H1 (cell line): ENCODE measurements at places on chromosomes 12 and 14. TPM values are rescaled to one million over a fixed set of nuclear protein-coding genes. Genes with fewer than 3 reads are reported as not detected.

DNA sequence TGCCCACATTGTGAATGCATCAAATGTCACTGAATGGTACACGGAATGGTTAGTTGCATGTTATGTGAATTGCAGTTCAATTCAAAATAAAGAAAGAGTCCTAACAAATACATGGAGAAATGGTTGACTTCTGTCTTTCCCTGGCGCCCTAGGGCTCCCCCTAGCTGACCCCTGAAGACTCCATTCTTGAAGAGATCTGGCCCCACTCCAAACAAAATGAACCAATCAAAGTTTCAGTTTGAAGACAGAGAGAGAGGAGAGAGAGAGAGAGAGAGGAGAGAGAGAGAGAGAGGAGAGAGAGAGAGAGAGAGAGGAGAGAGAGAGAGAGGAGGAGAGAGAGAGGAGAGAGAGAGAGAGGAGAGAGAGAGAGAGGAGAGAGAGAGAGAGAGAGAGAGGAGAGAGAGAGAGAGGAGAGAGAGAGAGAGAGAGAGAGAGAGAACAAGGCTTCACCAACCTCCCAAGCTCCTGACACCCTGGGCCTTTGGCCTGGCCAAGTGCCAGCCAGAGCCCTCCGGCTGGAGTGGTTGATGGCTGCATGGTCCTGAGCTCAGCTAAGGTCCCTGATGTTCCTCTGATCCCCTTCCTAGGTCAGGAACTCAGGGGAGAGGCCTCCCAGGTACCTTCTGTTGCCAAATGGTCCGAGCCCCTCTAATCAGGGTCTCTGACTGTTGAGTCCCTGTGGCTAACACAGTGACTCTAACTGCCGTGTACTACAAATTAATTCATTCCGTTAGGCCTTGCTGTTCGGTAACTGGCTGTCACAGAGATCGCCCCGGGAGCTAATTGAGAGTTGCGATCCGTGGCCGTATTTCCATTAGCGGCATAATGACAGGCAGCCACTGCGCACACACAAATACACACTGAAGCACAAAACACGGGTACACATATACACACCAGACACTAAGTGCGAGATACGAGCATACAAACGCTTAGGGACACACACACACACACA lies 188.8 kb downstream of the ESRRB start:
- H3K27ac ChIP-seq = no peak overlapping the region
- no peaks in the 10 kb centered on the region for H3K27me3 ChIP-seq
- H3K4me1 ChIP-seq = peaks cover 2% of the 10 kb centered on the region; the same call in 1 of the 2 replicates
- H3K36me3 ChIP-seq = no peaks in the 10 kb centered on the region
- no peak for DNase-seq
- H3K4me3 ChIP-seq = no peak overlapping the region

GRCh38 chr14:31965735-31966598 lies 111.1 kb upstream of the ARHGAP5 start:
- no peak overlapping the region for H3K27ac ChIP-seq
- no peaks in the 10 kb centered on the region for H3K4me1 ChIP-seq
- no peaks in the 10 kb centered on the region for H3K36me3 ChIP-seq

- H3K27me3 ChIP-seq = no peaks in the 10 kb centered on the region
- no peak overlapping the region for H3K4me3 ChIP-seq
- peaks cover 4% of the 10 kb centered on the region for H3K4me1 ChIP-seq
- H3K36me3 ChIP-seq = no peaks in the 10 kb centered on the region
These were observed 147.4 kb downstream of the SLC38A4 start for GRCh38 chr12:46678426-46678825.

The FAM181A gene
- not detected in 2 replicates for total RNA-seq

The OR4E2 gene
- not detected in 2 replicates for total RNA-seq

- H3K4me3 ChIP-seq = no peak overlapping the region
- no peak overlapping the region for H3K27ac ChIP-seq
- H3K36me3 ChIP-seq = no peaks in the 10 kb centered on the region
- peaks cover 5% of the 10 kb centered on the region; the same call in 1 of the 2 replicates for H3K4me1 ChIP-seq
These were observed 29.9 kb downstream of the ZBTB42 start for GRCh38 chr14:104830781-104831180.

DNA sequence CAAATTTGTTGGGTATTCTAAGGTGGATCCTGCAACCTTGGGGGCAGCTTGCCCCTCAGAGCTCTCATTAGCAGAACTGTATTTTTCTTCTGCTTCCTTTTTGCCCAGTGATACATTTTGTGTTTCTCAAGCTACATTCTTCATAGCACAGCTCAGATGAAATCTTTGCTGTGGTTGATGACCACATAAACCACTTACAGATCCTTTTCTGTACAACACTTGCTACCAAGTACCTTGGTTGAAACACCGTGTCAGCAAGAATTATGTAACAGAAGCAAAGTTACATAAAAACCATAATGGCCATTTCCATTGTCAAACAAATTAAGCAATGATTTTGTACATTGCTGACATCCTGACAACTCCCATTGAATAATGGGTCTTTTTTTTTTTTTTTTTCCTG lies 9.7 kb upstream of the PLBD1 start:
- H3K36me3 ChIP-seq = no peaks in the 10 kb centered on the region
- no peaks in the 10 kb centered on the region for H3K27me3 ChIP-seq
- no peak for DNase-seq
- no peak overlapping the region for H3K27ac ChIP-seq

DNA sequence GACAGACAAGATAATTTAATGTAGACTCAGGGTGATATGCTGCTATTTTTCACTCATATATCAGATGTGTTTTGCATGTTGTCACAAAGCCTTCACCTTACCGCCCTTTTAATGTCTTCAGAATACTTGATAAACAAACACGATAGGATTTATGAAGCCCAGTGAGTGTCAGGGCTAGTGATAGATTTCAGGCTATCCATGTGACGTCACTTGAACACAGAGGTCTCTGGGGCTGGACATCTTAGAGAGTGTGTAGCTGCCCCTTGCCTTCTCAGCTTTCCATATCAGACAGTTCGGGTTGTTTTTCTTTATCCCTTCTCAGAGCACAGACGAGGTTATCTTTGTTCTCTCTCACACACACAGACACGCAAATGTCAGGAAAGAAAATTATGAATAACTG lies 105.3 kb upstream of the GSC start:
- H3K27me3 ChIP-seq = no peaks in the 10 kb centered on the region
- no peaks in the 10 kb centered on the region for H3K36me3 ChIP-seq

- H3K4me3 ChIP-seq = peak overlapping the region; percentile 96
- H3K27me3 ChIP-seq = no peaks in the 10 kb centered on the region
- DNase-seq = no peak
These were observed 1.2 kb downstream of the PPP1R12A start for GRCh38 chr12:79933532-79934264.

The DPPA3 gene
- total RNA-seq = 1.2 and 1.6 TPM in 2 replicates

GRCh38 chr12:49503674-49504180 lies 35.1 kb upstream of the KCNH3 start:
- H3K4me1 ChIP-seq = no peaks in the 10 kb centered on the region
- H3K4me3 ChIP-seq = no peak overlapping the region
- H3K36me3 ChIP-seq = no peaks in the 10 kb centered on the region
- no peak overlapping the region for H3K27ac ChIP-seq
- no peak for DNase-seq

The KCNJ8 gene
- total RNA-seq = 0.96 and 1.4 TPM in 2 replicates

DNA sequence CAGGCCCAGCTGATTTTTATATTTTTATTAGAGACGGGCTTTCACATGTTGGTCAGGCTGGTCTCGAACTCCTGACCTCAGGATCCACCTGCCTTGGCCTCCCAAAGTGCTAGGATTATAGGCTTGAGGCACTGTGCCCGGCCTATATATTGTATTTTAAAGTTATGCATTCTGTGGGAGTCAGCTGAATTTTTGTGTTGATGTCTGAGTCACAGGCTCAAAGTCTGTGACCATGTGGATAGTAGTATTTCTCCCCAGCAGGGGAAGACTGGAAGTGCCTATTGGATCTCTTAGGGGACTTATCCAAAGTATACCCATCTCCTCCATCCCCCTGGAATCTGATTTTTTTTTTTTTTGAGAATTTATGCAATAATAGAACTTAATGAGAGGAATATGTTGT lies 43.8 kb upstream of the ATF1 start:
- peaks cover 40% of the 10 kb centered on the region for H3K36me3 ChIP-seq
- no peak overlapping the region for H3K4me3 ChIP-seq
- no peak overlapping the region for H3K27ac ChIP-seq
- no peaks in the 10 kb centered on the region for H3K27me3 ChIP-seq
- no peaks in the 10 kb centered on the region for H3K4me1 ChIP-seq
- DNase-seq = no peak

The RNASE3 gene
- not detected in 2 replicates for total RNA-seq

DNA sequence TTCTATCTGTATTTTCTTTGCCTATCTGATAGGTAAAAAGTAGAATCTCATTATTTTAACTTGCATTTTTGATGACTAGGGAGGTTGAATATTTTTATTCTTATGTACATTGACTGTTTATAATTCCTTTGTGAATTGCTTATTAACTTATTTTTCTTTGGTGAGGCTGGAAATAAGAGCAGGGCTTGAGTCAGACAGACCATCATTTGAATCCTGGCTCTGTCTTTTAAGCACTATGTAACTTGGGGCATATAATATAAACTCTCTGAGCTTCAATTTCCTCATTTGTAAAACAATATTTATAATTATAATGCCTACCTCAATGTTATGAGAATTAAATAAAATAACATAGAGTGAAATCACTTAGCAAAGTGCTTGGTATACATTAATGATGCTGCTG lies 108.9 kb downstream of the MSRB3 start:
- H3K4me3 ChIP-seq = no peak overlapping the region
- no peaks in the 10 kb centered on the region for H3K27me3 ChIP-seq
- no peak for DNase-seq
- no peaks in the 10 kb centered on the region for H3K4me1 ChIP-seq
- no peaks in the 10 kb centered on the region for H3K36me3 ChIP-seq

GRCh38 chr14:101184572-101184971 lies 281.1 kb upstream of the RTL1 start:
- DNase-seq = no peak
- H3K27me3 ChIP-seq = no peaks in the 10 kb centered on the region
- H3K27ac ChIP-seq = no peak overlapping the region
- H3K36me3 ChIP-seq = no peaks in the 10 kb centered on the region
- no peak overlapping the region for H3K4me3 ChIP-seq

DNA sequence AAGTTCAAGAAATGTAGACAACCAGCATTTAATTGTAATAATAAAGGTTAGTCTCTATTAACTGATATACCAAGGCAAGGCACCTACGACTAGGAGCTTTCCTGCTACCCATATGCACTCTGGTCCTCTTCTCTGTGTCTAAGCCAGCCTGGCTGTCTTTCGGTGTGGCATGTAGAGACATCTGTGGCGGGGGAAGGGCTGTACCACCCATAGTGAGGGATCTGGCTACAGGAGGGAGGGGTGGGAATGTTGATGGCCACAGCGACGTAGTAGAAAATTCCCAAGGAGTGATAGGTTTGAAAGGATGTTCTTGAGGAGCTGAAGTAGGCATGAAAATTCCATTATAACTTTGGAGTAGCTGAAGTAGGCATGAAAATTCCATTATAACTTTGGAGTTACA lies 344.2 kb downstream of the ATP23 start:
- 0 out of 2 replicates have a peak, but pooled peaks cover 3% of the 10 kb centered on the region for H3K4me1 ChIP-seq
- no peak overlapping the region for H3K4me3 ChIP-seq
- DNase-seq = peak; percentile 54
- H3K36me3 ChIP-seq = no peaks in the 10 kb centered on the region
- no peak overlapping the region for H3K27ac ChIP-seq

The IRF9 gene
- 11.1 and 11.4 TPM in 2 replicates for total RNA-seq
